Tibial artery (tissue), 4 donors: ENCODE measurements at places on chromosomes 5 and 9.

- H3K4me1 ChIP-seq, result no peaks in the 10 kb centered on the region
- H3K4me3 ChIP-seq, result no peak overlapping the region
- no peaks in the 10 kb centered on the region for H3K36me3 ChIP-seq
- H3K27ac ChIP-seq, result no peak overlapping the region
- DNase-seq, result no peak
These were observed 341.1 kb upstream of the RGMB start for GRCh38 chr5:98432378-98432777.

DNA sequence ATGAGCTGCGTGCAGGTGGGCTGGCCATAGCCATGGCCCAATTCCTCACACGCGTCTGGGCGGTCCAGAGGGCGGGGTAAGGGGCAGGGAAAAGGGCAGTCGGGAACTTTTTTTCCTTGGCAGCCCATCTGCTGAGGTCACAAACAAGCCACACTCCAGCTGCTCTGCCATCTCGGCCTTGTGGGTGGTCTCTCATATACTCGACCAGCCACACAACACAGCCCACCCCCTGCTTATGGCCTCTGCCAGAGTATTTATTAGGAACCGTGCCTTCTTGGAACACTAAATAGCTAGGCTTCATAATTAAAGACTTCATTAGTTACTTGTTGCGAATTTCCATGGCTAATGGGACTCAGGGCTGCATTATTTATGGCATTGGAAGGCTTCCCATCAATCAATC lies 98.5 kb upstream of the LHFPL2 start:
- no peak overlapping the region for H3K4me3 ChIP-seq
- peaks cover 22% of the 10 kb centered on the region for H3K4me1 ChIP-seq

DNA sequence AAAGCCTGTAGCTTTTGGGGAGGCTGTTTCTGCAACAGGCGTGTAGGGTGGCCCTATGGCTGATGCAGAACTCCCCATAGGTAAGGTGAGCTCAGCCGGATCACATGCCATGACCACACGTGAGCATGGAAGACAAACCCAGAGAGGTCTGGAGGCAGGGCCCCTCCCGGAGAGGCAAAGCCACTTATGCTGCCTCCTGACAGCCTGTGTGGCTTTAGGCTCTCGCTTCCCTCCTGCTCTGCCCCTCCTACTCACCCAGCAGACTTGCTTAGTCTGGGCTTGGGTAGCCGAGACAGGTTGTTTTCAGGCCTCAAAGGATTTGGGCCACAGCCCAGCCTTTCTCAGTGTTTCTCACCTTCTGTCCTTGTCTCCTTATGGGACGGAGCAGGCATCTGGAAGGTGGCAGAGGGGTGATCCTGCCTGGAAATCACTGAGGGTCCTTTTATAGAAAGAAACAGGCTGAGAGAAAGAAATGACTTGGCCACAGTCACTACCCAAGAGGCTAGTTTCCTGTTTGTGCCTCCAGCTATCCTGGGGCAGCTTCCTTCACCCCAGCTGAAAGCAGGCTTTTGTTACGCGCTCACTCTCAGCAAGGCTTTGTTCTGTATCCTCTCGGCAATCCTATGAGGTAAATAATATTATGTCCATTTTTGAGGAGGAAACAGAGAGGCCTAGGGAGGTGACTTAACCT lies 89.9 kb downstream of the DAB2IP start:
- no peak for DNase-seq
- H3K27ac ChIP-seq, result peak overlapping the region; percentile 91
- H3K36me3 ChIP-seq, result no peaks in the 10 kb centered on the region

- peaks cover 36% of the 10 kb centered on the region for H3K4me1 ChIP-seq
- peak overlapping the region; percentile 62 for H3K4me3 ChIP-seq
- H3K27ac ChIP-seq, result peak overlapping the region; percentile 82
- no peak for DNase-seq
These were observed 896 bp downstream of the RIGI start for GRCh38 chr9:32524892-32525708.
